Stimulated activated CD8-positive, alpha-beta memory T cell treated with anti-CD3 and anti-CD28 coated beads, Interleukin-7, amount 100 ng/mL, for 1 hour (primary cell): ENCODE measurements at places on chromosomes 2 and 18.

DNA sequence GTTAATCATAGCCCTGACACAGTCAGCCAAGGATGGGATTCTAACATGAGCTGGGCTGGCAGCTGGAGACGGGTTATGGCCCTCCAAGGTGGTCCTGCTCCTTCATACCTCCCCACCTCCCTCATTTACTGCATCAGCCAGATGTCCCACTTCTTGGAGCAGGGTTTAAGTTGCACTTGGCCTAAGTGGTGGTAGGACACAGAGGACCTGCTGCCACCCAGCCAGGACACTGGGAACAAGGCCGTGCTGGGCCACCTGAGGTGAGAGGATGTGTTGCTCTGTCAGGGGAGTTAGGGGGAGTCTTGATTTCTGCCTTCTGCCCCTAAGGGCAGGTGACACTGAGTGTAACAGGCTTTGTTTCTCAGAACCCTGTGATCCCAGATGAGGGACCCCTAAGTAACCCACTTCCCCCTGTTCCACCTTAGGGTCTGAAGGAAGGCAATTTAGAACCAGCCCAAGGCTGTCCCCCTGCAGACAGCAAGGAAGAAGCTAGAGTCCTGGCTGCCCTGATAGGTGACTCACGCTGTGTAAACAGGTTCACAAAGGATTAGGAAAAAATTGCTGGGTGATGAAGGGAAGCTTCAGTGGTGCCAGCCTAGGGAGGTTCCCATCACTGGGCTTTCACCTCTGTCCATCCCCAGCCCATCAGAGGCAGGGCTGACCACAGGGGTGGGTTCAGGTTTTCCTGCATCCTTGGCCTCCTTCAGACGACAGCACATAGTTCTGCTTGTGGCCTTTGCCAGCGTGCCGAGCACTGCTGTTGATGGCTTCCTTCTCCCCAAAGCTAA, 114.3 kb upstream of the MCFD2 start:
- no peak for DNase-seq

DNA sequence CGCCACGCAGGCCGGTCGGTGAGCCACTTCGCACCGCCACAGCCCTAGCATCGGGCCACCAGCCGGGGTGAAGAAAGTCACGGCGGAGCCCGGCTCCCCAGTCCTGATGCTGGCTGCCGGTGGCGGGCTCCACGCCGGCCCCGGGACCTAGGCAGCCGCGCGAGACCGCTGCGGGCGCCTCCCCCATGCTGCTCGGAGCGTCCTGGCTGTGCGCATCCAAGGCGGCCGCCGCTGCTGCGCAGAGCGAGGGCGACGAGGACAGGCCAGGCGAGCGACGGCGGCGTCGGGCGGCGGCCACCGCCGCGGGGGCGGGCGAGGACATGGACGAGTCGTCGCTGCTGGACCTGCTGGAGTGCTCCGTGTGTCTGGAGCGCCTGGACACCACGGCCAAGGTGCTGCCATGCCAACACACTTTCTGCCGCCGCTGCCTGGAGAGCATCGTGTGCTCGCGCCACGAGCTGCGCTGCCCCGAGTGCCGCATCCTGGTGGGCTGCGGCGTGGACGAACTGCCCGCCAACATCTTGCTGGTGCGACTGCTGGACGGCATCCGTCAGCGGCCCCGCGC, 433 bp downstream of the SH3RF3 start:
- no peak for DNase-seq

GRCh38 chr2:190685333-190685732, 36.5 kb downstream of the NAB1 start:
- no peak for DNase-seq

DNA sequence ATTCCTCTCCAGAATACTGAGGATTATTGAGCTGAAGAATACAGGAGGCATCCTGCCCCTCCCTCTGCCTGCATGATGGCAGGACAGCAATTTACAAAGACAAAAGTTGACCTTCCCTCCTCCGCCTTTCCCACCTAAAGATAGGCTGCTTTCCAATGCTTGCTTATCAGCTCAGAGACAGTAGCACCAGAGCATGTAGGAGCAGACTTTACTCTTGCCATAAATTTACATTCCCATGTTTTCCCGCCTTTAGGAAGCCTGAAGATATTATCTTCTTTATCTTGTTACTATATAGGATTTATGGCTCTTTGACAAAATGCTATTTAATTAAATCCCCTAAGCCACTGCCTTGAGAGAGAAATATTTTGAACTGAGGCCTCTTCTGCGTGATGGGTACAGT, 135.6 kb upstream of the HNMT start:
- no peak for DNase-seq

GRCh38 chr2:161979490-161979889, 94.5 kb downstream of the DPP4 start:
- DNase-seq: no peak

DNA sequence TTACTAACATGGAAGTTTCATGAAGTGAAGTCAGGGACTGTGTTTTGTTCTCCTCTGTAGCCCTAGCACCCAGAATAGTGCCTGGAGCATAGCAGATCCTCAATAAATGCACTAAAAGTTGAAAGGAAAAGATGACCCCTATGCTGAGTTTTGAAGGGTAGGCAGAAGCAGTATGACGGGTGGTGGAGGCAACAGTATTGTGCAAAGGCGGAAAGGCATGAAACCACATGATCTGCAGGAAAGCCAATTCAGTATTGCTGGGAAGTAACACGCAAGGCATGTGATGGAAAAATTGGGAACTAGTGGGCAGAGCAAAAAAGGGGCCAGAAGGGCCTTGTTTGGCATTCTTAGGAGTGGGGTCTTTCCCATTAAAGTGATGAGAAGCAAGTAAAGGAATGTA, 23.1 kb downstream of the DTNB start:
- DNase-seq: no peak

DNA sequence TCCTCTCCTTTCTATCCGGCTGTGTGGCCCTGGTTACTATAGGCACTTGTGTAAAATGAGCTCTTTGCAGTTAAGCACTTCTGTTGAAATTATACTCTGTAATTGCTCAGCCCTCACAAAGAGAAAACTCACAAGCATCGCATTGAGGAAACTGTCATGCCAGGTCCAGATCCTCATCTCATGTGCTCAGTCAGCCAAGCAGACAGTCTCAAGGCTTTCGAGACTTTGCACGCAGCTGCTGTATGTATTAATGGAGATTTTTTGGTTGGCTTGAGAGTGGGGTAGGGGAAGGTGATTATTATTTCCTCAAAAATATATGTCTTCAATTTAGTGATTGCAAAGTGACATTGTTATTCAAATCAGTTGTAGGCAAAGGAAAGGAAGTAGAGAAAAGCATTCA, 33.0 kb upstream of the PHLPP1 start:
- no peak for DNase-seq

DNA sequence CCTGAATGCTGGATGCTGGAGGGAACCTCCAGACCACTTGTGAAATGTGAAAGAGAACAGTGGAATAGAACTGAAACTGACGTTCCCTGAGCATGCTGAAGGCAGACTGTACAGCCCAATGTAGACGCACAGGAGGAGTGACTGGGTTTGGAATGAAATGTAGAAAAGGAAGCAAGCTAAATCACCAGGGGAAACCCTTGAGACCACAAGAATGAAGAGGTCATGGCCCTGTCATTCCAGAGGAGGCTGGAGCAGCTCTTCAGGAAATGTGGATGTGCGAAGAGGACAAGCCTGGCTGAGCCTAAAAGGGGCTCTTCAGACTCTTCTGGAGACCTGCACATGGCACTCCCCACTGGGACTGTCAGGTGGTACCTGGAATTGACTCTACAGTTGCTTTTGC, 118.5 kb upstream of the ALPP start:
- no peak for DNase-seq
